Renal pelvis (tissue), 12 donors: ENCODE measurements at places on chromosomes 1 and 21. TPM values are rescaled to one million over a fixed set of nuclear protein-coding genes. Genes with fewer than 3 reads are reported as not detected.
A peak's percentile ranks its signal among the peaks of the same experiment; 100 is the strongest.

DNA sequence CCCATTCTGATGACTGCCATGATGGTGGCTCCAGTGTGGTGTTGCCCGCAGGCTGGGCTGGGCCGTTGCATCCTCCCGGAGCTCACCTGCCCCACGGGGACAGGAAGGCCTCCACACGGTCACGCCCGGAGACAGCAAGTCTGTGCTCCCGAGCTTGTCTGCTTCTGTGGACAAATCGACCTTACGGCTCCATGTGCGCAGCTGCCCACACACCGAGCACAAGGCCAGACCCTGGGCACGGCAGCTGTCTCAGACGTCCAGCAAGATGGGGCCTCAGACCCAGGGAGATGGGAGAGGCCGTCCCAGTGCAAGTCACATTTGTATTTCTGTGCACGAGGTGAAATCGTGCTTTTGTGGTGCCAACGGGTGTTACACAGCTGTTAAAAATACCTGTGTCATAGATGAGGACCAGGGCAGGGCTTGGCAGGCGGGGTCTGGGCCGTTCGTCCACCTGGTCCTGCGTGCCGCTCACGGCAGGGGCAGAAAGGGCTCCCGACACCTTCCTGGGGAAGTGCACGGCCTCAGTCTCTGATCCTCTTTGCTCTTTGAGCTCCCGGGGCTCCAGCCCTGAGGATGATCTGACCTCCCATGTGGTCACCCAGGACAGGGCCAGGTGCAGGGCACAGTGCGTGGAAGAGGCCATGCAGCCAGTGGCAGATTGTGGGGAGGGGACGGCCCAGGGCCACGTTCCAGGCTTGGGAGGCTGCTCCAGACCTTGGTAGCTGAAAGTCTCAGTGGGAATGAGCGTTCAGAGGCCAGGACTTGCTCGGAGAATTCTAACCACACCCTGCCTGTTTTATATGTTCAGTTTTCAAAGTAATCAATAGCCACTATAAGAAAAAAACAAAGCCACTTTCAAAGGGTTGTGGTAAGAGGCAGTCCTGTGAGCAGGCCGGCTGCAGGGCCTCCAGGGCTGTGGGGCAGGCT is 13.5 kb downstream of the COL6A1 start:
- DNase-seq, result no peak

The CASQ1 gene
- 0.30 TPM for polyA plus RNA-seq

DNA sequence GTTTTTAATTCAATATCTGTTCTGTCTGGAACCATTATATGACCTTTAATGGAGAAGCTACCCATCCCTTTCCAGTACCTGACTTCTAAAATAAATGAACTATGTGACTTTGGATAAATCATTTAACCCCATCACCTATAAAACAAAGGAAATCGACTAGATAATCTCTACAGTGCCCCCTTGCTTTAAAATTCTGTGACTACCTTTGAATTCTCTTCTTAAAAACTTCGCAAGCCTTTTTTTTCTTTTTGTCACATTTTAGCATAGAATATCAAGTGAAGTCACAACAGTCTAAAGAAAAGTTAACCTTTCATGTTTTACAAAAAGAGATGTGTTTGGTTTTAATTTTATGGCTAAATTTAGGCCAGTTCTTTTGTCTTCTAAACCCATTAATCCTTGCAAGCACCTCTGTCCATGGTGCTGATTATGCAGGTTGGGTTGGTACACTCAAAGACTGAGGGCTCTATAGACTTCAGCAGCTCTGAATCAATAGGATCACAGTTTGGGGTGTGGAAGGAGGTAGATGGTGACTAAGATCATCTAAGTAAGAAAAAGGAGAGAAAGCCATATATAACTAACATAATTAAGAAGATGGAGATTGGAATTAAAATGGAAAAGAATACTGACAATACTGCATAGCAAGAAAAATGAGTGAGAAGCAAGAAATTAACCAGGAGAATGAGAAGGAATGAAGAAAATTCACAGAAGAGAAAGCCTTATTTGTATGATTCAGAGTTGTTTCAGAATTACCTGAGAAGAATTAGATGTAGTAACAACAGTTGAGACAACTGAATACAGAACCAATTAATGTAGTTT is 59.2 kb downstream of the TBX15 start:
- DNase-seq, result peak; percentile 68

DNA sequence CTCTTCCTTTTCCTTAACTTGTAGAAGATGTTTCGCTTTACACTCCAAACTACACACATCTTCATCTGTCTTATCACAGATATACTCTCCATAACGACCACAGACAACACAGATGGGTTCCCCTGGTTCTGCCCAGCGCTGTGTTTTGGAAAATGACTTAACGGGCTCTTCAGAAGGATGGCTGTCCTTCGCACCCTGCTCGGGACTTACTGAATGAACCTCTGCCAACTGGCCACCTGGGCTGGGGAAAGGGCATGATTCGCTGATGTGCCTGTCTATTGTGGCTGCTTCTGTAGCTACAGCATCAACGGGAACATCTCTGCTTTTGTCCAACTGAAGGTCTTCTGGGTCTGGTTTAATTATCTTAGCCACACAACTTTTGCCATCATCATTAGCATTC is 3.4 kb downstream of the DDX59 start:
- DNase-seq, result no peak

The PROK1 gene
- not detected for polyA plus RNA-seq

The OR2T35 gene
- not detected for polyA plus RNA-seq

GRCh38 chr21:25300632-25301031 is 306.6 kb downstream of the MRPL39 start:
- DNase-seq, result no peak

- DNase-seq, result no peak
Observed at GRCh38 chr1:218247339-218247738, 37.8 kb upstream of the RRP15 start.

The GABPB2 gene
- polyA plus RNA-seq, result 14.7 TPM

The WDR26 gene
- 87.3 TPM for polyA plus RNA-seq

- no peak for DNase-seq
Observed at GRCh38 chr1:53398091-53398490, 61.1 kb upstream of the DMRTB1 start.

The OR2L13 gene
- not detected for polyA plus RNA-seq

The DCST1 gene
- 0.61 TPM for polyA plus RNA-seq

The EPHA10 gene
- polyA plus RNA-seq, result 0.24 TPM

GRCh38 chr1:46607345-46608130 is 3.5 kb upstream of the MKNK1 start:
- no peak for DNase-seq

The AMY2A gene
- not detected for polyA plus RNA-seq

GRCh38 chr1:101996825-101997465 is at the start of gene OLFM3:
Gene OLFM3, minus strand, starts transcription at chr1:101996926.
- DNase-seq, result peak; percentile 80

The OTUD3 gene
- polyA plus RNA-seq, result 33.7 TPM

The NEK2 gene
- 18.4 TPM for polyA plus RNA-seq

- no peak for DNase-seq
Observed at GRCh38 chr21:17613242-17613676, 558 bp upstream of the BTG3 start.

DNA sequence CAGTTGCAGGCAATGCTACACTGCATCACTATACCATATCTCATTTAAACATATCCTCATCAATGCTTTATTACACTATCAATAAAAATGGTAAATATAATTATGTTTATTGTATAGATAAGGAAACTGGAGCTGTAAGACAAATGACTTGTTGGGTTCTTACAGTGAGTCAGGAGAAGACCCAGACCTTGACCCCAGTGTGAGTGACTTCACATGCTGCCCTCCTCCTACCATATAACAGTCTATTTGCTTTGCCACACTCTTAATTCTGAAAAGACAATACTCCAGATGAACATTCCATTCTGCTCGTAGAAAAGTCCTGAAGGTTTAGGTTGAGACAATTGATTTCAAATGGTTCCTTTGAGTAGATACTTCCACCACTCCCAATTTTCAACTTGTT is 550.5 kb downstream of the PLPP3 start:
- DNase-seq, result no peak

DNA sequence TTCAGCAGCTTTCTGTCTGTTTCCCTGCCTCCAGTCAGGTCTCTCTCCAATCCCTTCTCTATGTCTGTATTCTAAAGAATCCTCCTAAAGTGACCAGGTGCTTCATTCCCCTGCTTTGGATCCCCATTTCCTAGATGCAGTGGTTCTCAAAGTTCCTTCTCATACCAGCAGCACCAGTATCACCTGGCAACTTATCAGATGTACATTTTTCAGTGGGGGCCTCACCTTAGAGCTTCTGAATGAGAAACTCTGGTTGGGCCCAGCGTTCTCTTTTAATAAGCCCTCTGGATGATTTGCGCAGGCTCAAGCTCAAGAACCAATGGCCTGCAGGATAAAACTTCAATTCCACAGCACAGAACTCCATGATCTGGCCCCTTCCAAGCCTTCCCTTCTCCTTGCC is 25.4 kb upstream of the ARTN start:
- no peak for DNase-seq

GRCh38 chr1:2275796-2276536 is 47.8 kb downstream of the SKI start:
- no peak for DNase-seq

GRCh38 chr1:174815036-174815435 is 184.7 kb upstream of the CACYBP start:
- DNase-seq, result no peak

DNA sequence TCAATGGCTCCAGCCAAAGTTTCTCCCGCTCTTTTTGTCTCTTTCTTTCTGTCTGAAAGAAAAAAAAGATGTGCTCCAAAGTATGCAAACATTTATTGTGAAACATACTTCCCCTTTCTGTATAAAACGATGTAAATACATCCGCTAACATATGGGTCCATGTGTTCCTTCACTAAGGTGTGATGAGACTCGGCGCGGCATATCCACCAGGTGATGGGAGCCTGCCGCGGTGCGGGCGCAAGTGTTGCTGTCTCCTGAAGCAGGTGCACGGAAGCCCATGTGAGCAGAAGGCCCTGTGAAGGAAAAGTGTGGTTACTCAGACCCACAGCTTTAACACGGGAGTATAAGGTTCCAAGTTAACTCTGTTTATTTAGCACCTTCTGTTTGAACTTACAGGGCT is 466.6 kb upstream of the C1orf87 start:
- no peak for DNase-seq

The CAMK1G gene
- 4.7 TPM for polyA plus RNA-seq

The CHRM3 gene
- 7.6 TPM for polyA plus RNA-seq

DNA sequence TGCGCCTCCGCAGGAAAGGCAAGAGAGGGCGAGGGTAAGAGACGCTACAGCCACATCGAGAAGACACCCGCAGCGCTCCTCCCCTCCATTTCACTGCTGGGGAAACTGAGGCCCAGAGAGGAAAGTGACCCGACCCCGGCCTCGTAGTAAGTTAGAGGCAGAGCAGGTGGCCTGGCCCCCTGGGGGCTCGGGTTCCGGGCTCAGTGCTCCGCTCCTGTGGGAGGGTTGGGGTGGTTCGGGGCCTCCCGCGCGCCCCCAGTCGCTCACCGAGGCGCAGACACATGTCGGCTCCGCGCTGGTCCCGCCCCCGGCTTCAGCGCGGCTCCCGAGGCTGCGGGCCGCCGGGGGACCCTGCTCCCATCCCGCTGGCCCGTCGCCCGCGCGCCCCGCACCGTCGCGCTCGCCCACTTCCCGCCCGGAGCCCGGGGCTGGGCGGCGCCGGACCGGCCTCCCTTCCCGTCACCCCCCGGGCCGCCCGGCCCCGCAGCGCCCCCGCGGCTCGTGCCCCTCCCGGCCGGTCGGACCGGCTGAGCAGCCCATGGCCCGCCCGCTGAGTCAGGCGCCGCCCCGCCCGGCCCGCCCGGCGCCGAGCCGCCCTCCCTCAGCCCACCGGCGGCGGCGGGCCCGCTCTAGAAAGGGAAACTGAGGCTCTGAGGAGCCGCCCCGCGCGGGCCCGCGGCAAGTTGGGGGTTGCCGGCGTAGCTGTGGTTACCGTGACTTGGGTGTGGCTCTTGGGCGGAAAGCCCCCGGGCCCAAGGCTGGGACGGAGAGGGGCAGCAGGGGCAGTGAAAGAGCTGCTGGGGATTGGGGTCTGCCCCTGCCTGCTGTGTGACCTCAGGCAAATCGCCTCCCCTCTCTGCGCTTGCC is at the start of gene TMEM54:
TMEM54 (minus strand) TSS at position 434 of the 867 bp plus-strand sequence; CDS start at position 283, 151 bp downstream.
- DNase-seq, result no peak
